ENCODE measurements at places on chromosomes 5 and 9. TPM values are rescaled to one million over a fixed set of nuclear protein-coding genes. Genes with fewer than 3 reads are reported as not detected.

Gene CDC42SE2
- total RNA-seq = 23.6 TPM

GRCh38 chr5:81552852-81553566, 159.1 kb upstream of the ACOT12 start:
- DNase-seq = no peak

- DNase-seq = no peak
Observed at GRCh38 chr9:14868772-14869583, 41.2 kb downstream of the FREM1 start.

Gene ZNF618
- total RNA-seq = 3.6 TPM

DNA sequence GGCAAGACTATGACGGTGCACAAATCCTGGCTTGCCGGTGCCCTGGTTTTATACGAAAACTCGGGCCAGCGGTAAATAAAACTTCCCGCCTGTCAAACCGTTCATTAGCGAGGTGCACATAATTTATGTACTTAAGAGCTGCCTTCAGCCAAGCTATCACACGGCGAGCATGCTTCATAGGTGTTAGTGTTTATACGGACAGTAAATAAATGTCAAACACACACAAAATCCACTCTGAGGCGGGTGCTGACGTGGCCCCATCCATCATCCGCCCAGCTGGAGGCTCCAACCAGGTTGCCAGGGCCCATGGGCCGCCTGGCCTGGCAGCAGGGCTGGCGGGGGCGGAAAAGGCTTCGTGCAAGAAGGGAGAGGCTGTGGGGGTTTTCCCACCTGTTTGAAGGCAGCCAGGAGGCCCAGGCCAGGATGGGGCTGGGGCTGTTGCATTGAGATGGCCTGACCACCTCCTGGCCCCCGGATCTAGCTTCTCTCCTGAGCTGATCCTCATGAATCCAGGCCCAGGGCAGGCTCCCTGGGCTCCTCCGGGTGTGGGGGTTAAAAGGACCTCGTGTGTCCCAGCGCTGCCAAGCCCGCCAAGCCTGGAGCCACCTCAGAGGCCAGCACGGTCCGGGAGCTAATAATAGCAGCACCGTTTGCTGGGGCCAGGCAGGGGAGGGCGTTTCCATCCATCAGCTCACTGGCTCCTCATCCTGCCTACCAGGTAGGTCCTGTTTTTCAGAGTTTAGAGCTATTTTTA, 43.2 kb downstream of the BARX1 start:
- DNase-seq = no peak

All from MG63 (cell line).